ENCODE measurements at places on chromosomes 2 and 18. TPM values are rescaled to one million over a fixed set of nuclear protein-coding genes. Genes with fewer than 3 reads are reported as not detected.

Gene TRIM43
- 0.25 TPM for polyA plus RNA-seq

DNA sequence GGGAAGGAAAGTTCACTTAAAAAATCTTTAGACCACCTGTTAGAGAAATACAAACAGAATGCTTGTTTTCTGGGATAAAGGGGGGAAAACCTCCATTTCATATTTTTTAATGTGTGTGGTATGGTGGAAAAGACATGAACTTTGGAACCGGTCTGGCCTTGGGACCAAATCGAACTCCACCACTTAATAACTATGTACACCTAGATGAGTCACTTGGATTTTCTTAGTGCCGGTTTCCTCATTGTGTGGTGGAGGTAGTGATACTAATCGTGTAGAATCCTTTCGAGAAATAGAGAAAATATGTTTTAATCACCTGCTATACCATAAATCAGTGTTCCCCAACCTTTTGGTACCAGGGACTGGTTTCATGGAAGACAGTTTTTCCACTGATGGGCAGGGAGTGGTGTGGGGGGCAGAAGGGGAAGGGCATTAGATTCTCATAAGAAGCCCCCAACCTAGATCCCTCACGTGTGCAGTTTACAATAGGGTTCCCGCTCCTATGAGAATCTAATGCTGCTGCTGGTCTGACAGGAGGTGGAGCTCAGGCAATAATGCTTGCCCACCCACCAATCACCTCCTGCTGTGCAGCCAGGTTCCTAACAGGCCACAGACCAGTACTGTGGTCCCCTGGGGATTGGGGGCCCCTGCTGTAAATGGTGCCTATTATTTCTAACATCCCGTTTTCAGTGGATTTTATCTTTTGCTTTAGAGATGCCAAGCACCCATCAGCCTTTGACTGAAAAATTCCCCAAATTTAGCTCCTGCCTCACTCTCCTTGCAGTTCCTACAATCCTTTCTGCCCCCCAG lies 308.8 kb downstream of the PRKCE start:
- no peaks in the 10 kb centered on the region for H3K27me3 ChIP-seq
- H3K36me3 ChIP-seq: no peaks in the 10 kb centered on the region
- H3K27ac ChIP-seq: peak overlapping the region; percentile 78
- no peak for DNase-seq

- H3K27me3 ChIP-seq: no peaks in the 10 kb centered on the region
- no peak overlapping the region for H3K27ac ChIP-seq
- no peaks in the 10 kb centered on the region for H3K4me1 ChIP-seq
- no peaks in the 10 kb centered on the region for H3K36me3 ChIP-seq
- DNase-seq: no peak
- no peak overlapping the region for H3K4me3 ChIP-seq
Observed at GRCh38 chr18:3815991-3816390, 366.0 kb downstream of the TGIF1 start.

Gene CIB4
- polyA plus RNA-seq: 1.8 TPM

Gene EIF2AK3
- 6.6 TPM for polyA plus RNA-seq

DNA sequence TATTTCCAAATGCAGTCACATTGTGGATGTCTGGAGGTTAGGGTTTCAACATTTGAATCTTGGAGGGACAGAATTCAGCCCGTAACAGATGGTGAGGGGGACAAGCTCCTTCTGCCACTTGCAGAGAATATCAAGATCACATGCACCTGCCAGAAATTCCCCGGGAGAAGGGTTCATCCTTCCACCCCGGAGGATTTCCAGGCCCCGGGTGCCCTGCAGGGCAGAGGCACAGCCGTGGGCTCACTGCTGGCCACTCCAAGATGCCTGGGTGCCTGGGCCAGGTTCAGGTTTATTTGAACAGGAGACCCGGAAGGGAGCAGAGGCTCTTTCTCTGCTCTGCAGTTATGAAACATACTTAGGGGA lies 38.2 kb upstream of the MGAT4A start:
- no peaks in the 10 kb centered on the region for H3K27me3 ChIP-seq
- peaks cover 21% of the 10 kb centered on the region for H3K4me1 ChIP-seq
- no peaks in the 10 kb centered on the region for H3K36me3 ChIP-seq
- peak overlapping the region; percentile 35 for H3K27ac ChIP-seq

DNA sequence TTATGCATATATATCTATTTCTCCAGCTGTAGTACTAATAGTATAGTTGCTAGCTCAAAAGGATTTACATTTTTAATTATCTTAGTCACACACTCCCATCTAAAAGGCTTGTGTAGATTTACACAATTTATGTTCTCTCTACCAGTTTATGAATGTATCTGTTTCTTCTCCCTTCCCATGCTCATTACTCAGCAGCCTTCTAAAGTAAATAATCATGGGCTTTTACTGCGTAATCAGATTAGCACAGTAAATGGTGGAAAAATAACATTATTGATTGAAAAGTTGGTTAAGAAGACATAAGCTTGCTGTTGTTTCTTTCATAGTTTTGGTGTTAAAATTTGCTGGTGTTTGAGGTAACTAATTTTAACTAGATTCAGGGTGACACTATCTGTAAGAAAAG lies 81.8 kb downstream of the PTPN4 start:
- no peaks in the 10 kb centered on the region for H3K4me1 ChIP-seq
- H3K4me3 ChIP-seq: no peak overlapping the region
- H3K27ac ChIP-seq: no peak overlapping the region
- H3K27me3 ChIP-seq: no peaks in the 10 kb centered on the region
- no peaks in the 10 kb centered on the region for H3K36me3 ChIP-seq

DNA sequence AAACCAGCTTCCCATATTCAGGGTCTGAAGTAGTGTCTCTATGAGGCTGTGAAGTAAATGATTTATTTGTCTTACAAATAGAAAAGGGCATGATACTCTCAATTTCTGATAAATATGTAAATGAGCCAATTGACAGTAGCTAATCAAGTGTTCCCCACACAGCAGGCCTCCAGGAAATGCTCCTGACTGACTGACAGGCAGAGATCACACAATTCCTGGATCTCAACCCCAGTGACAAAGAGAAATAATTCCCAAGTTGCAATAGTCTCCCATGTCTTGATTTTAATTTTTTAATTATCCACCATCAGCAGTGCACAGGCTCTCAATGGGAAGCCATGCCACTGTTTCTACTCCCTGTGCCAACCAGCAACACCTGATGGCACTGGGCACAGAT lies 390.4 kb downstream of the SOX11 start:
- no peak overlapping the region for H3K27ac ChIP-seq
- H3K27me3 ChIP-seq: no peaks in the 10 kb centered on the region
- no peak for DNase-seq
- H3K4me3 ChIP-seq: no peak overlapping the region
- no peaks in the 10 kb centered on the region for H3K36me3 ChIP-seq

Gene RBMS1
- 24.7 TPM for polyA plus RNA-seq

Gene ANTXR1
- 10.0 TPM for polyA plus RNA-seq

DNA sequence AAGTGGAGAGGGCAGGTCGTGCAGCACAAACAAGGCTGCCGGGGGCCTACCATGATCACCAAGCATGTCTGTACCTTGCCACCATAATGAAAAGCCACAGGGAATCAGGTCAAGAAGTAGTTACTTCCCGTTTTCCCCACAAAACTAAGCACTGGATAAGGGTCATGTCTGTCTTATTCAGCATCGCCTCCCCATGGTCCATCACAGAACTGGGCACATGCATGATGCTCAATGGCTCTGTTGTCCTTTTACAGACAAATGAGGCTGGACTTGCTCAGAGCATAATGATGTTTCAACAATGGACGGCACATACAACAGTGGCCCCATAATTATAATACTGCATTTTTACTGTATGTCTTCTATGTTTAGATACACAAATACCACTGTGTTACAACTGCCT lies 27.5 kb downstream of the REEP1 start:
- no peak for DNase-seq
- no peaks in the 10 kb centered on the region for H3K36me3 ChIP-seq
- H3K4me3 ChIP-seq: no peak overlapping the region
- peaks cover 17% of the 10 kb centered on the region for H3K4me1 ChIP-seq

DNA sequence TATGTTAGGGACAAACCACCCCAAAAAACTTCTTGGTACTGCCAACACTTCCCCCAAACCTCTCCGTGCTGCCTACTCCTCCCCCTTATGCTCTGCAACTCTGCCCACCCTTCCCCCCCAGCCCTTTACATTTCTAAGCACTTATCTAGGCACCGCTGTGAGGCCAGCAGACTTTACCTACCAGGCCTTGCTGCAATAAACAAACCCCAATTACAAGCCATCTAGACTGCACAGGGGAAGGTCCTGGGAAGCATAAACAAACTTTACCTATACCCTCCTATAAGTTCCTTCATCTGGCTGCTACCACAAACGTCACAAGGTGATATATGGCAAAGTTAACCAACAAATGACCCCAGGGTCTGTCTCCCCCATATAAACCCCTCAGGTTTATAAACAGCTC lies 259.4 kb upstream of the GULP1 start:
- no peak for DNase-seq
- H3K4me3 ChIP-seq: no peak overlapping the region
- no peaks in the 10 kb centered on the region for H3K4me1 ChIP-seq
- H3K27ac ChIP-seq: no peak overlapping the region

GRCh38 chr2:183078163-183078463 lies 434 bp upstream of the DUSP19 start:
- no peaks in the 10 kb centered on the region for H3K27me3 ChIP-seq
- H3K4me3 ChIP-seq: peak overlapping the region; percentile 63
- no peak for DNase-seq
- H3K27ac ChIP-seq: peak overlapping the region; percentile 87
- no peaks in the 10 kb centered on the region for H3K36me3 ChIP-seq
- H3K4me1 ChIP-seq: peaks cover 7% of the 10 kb centered on the region

DNA sequence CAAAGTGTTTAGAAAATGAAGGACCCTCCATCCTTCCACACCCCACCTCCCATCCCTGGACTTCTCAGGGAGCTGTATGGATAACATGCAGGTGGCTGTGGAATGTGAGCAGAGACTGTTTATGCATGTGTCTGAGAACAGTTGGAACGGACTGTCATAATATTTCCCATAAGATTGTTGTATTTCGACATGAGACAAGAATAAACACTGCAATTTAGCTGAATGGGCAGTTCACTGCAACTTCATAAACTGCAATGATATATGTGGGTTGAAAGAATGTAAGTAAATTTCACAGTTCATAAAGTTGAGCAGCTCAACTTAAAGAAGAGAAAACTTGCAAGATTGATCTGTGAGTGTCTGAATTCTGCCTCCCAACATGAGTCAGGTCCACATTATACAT lies 74.6 kb downstream of the MEP1B start:
- H3K4me1 ChIP-seq: no peaks in the 10 kb centered on the region
- DNase-seq: no peak
- peaks cover 33% of the 10 kb centered on the region for H3K36me3 ChIP-seq

Gene RNF125
- 1.2 TPM for polyA plus RNA-seq

Gene RHOB
- polyA plus RNA-seq: 143 TPM

DNA sequence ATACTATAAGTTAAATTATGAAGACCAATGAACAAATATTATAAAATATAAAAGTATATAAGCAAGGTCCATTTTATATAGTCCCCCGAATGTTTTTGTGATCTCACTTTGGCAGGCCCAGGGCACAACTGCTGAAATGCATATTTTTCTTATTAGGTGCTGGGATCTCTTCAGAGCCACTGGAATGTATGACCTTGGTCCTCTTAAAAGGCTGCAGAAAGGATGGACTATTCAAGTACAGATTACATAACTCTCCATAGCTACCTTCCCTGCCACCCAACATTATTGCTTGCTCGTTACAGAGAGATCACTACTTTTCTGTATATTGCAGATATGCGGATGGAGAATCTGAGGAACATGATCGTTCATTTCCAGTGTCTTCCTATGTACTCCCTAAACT lies 925.6 kb upstream of the CELF4 start:
- H3K27ac ChIP-seq: no peak overlapping the region
- no peak for DNase-seq
- H3K4me1 ChIP-seq: no peaks in the 10 kb centered on the region
- no peaks in the 10 kb centered on the region for H3K36me3 ChIP-seq

Gene HOXD8
- 1.7 TPM for polyA plus RNA-seq

- peaks cover 83% of the 10 kb centered on the region for H3K4me1 ChIP-seq
- H3K4me3 ChIP-seq: no peak overlapping the region
- no peaks in the 10 kb centered on the region for H3K27me3 ChIP-seq
- no peaks in the 10 kb centered on the region for H3K36me3 ChIP-seq
- peak overlapping the region; percentile 57 for H3K27ac ChIP-seq
Observed at GRCh38 chr2:197210430-197210829, 100.2 kb downstream of the ANKRD44 start.
